ENCODE measurements at places on chromosomes 11 and 22. TPM values are rescaled to one million over a fixed set of nuclear protein-coding genes. Genes with fewer than 3 reads are reported as not detected.

- no peak for DNase-seq
Observed at GRCh38 chr11:60183591-60184205, 815 bp upstream of the MS4A6A start.

Gene BEST1
- 1.5 TPM for total RNA-seq

DNA sequence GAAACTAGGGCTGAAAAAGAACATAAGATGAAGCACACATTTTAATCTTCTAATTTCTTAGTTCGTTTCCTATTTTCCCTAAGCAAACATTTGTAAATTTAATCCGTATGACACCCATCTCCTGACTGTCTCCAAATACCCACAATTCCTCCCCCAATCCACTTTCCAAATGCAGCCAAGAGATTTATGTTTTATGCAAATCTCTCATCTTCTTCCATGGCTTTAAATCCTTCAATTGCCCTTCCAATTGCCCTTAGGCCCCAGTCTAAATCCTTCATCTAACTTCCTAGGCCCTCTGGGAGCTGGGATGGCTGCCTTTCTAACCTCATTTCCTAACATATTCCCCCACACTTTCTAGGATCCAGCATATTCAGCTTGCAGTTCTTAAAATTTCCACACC lies 18.0 kb upstream of the POU2AF1 start:
- DNase-seq = no peak

Gene PCNX3
- total RNA-seq = 32.0 TPM

DNA sequence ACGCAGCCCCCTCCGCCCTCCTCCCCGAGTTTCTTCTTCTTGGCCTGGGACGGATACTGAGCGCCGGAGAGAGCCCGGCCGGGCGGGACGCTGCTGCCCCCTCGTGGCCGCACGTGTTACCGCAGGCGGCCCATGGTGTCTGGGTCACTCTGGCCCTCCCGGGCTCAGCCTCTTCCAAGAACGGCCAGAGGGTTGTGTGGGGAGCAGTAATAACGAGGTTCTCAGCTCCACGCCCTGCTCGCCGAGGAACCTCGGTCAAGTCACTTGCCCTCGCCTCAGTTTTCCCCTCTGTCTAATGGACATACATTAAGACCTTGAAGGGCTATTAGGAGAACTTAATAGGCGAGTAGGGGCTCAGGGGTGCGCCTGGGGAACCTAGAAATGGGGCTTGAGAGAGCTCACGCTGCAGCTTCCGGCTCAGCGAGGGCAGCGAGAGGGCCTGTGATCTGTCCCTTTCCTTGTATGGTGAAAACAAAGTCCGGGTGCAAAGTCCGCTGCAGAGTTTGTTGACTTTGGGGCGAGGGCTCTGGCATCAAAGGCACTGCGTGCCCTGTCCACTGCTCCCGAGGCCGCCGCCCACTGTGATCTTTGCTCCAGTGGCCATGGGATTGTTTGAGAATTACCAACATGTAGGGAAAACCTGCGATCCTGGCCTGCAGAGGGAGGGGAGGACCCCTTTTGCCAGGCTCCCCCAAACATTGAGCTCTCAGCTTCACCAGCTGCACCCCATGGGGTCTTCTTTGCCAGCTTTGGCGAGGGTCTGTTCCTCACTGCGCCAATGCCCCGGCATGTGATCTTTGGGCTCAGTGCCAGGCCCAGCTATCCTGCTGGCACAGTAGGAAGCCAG lies 14.4 kb upstream of the LRP5 start:
- DNase-seq = peak; percentile 53

GRCh38 chr11:116427903-116428637 lies 344.7 kb downstream of the BUD13 start:
- peak; percentile 9 for DNase-seq
